ENCODE measurements at places on chromosomes 3 and 15.

- no peak for DNase-seq
These were observed 460 bp upstream of the ZMAT3 start for GRCh38 chr3:179072100-179072438.

GRCh38 chr3:154819491-154819890 lies 260.6 kb upstream of the MME start:
- DNase-seq: no peak

DNA sequence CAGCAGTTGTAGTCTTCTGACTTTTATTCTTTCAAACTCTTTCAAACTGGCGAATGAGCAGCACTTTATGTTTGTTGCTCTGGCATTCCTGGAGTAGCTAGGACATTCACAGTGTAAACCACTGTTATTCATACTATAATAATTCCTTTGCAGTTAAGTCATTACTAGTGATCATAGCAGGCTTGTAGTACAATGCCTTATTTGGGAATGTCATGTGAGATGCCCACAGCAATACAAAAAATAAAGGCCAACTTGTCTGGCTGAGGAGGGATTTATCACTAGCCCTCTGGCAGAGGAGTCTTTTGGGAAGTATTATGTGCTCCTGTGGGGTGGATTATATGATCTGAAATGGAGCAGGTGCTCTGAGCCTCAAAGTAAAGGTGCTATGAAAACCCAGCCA lies 197.2 kb downstream of the VGLL3 start:
- no peak for DNase-seq

DNA sequence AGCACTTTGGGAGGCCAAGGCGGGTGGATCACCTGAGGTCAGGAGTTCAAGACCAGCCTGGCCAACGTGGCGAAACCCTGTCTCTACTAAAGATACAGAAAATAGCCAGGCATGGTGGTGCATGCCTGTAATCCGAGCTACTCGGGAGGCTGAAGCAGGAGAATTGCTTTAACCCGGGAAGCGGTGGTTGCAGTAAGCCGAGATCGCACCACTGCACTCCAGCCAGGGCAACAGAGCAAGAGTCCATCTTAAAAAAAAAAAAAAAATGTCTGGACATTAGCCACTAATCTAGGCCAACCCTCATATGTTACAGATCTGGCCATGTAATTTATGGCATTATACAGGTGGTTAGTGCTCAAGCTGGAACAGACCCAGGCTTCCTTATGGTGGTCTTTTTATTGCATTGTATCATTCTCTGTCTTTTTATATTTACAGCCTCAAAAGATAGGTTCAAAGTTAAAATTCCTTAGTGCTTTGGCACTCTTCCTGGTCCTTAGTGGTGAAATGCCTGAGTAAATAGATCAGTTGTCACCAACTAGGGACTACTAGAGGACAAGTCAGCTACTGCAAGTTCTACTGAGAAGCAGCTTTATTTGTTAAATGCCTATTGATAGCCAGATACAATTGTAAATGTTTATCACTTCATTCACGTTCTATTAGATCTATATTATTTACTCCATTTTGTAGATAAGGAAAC lies 16.0 kb downstream of the STARD9 start:
- no peak for DNase-seq

DNA sequence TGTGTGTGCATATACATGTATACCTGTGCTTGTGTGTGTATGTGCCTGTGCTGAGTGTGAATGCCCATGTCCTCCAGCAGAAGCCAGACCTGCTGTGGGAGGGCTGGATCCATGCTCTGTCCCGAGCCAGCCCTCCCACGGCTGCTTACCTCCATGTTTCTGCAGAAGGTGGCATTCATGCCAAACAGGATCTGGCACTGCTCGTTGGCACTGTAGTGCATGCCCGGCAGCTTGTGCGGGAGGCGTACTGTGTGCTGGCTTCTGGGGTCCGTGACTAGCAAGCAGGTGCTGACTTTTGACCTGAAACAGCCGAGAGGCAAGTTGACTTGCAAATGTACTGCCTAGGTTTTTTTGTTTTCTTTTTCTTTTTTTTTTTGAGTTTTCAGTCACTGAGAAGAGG lies 189.3 kb downstream of the ADAMTS17 start:
- DNase-seq: no peak

- no peak for DNase-seq
These were observed 29.6 kb downstream of the FSIP1 start for GRCh38 chr15:39752991-39753390.

GRCh38 chr15:48630245-48630644 lies 15.3 kb downstream of the FBN1 start:
- no peak for DNase-seq

DNA sequence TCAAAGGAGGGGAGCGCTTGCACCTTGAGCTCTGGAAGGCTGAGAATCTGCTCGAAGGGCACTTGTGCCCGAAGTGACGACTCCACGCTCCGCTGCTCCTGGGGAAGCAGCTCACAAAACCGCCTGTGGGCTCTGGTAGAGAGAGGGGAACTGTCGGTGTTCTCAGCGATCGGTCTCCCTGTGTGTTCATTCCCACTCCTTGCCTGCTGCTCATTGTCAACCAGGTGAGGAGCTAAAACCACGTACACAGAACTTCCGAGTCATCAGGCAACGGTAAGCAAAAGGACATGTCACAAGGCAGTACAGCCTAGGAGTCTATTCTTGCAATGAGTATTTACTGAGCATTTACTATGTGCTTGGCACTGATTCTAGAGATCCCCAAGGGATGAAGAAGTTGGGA lies 1.5 kb downstream of the CIB1 start:
- no peak for DNase-seq

DNA sequence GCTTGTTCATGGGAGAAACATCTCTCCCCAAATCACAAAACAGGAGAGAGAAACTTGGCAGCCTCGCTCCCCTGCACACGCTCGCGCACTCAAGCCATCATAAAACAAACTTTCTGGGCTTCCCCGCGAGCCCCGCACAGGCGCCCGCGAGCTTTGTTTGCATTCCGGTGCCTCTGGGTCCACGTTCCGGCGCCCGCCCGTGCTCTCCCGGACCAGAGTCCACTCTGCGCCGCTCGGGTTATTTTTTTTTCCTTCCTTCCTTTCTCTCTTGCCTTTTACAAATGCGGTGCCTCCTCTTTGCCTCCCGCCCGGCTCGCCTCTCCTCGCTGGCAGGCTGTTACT lies 363 bp downstream of the MAGI1 start:
- no peak for DNase-seq

- DNase-seq: no peak
These were observed 526.0 kb downstream of the FOXP1 start for GRCh38 chr3:71057526-71057894.

- no peak for DNase-seq
These were observed 770.4 kb upstream of the SEMA6D start for GRCh38 chr15:46946953-46947352.

- DNase-seq: no peak
These were observed 46.5 kb downstream of the BBS4 start for GRCh38 chr15:72732516-72732915.

DNA sequence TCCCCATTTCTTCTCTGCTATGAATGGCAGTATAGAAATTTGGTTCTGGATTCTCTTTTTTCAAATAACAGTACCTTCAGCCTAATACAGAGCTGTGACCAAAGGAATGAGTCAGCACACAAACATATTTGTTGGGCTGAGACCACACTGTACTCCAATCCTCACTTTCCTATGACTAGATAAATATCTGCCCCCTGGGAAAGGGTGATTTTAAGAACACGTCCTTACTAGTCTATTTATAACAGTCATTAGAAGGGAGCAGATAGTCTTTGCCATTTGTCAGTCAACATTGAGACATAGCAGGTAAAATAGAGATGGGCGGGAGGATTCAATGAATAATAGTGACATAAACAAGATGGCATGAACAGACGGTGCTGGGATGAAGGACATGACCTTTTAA lies 461.3 kb downstream of the MCTP2 start:
- DNase-seq: no peak

GRCh38 chr15:90957031-90957790 lies 2.5 kb downstream of the RCCD1 start:
- DNase-seq: no peak

DNA sequence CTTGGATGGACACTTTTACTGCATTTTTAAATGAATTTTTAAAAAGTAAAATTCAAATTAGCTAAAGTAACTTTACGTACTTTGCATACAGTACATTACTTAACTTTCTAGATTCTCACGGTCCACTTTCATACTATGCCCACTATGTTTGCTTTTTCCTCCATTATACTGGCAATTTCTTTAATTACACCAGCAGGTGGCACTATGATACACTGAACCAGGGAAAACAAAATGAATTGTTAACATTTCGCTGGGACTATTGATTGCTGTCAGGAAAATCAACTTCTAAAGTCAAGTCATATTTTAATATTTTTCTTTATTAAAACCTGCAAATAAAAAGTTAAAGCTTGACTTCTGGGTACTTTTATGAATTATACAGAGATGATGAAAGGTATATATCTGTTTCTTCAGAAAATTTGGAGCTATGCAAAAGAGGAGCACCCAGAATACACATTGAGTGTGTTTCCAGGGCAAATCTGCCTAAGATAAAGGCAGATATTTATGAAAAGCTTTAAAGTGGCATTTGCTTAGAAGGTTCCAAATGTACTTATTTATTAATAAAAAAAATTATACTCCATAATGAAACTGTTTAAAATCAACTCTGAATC lies 21.8 kb upstream of the POU1F1 start:
- peak; percentile 43 for DNase-seq

- DNase-seq: no peak
These were observed 245.7 kb downstream of the FAM43A start for GRCh38 chr3:194931347-194931746.

DNA sequence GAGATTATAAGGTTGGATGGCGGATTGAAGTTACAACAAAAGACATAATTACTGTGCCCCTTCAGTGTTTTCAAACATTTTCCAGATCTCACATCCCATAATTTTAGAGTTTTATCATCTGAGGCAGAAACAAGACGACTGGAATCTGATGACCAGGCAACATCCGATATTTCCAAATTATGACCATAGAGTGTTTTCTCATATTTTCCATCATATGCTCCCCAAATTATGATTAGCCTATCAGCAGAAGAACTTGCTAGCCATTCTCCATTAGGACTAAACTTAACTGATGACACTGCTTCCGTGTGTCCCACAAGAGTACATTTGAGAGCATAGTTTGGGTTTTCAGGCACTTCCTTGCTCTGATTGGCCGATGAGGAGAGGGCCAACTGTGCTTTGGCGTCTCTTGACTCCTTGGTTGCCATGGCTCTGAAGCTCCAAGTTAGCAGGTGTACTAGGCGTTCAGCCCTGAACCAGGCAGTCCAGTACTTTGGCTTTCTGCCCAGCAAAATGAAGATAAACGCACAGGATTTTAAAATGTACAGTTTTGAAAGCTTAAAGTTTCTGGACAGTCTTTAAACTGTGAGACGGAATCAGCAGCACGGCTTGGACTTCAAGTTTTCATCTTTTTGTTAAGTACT lies 638 bp downstream of the WDR5B start:
- peak; percentile 63 for DNase-seq

GRCh38 chr3:108017587-108017986 lies 73.2 kb downstream of the CD47 start:
- no peak for DNase-seq

- no peak for DNase-seq
These were observed 83.5 kb upstream of the ABHD17C start for GRCh38 chr15:80611543-80612080.

DNA sequence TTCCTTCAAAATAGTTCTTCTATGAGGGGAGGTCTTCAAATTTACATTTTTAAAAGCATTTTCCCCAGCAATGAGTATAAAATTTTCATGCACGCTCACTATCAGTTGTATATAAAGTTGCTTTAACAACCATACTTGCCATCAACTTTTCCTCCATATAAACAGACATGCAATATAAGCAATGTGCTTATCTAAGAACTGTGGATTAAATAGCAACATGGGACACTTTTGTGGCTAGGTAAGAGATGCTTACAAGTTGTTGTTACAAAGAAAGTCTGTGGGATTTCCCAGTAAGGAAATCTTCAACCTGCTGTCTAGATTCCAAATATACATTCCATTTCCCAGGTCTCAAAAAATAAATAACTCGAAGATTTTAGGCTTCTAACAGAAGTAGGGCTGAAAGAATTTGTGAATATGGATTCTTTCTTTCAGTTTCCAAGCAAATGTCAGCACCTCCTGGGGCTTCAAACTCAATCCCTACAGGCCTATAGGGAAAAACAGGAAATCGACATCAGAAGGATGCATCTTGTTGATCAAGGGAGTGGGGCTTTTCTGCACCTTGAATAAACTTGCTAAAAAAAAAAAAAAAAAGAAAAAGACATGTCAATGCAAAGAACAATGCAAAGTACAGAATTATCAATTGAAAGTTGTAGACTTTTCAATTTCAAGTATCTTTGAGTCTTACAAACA lies 16.1 kb downstream of the TNIK start:
- DNase-seq: no peak

All from hematopoietic multipotent progenitor cell treated with erythropoietin and hydrocortisone succinate and interleukin-3 and kit ligand, for 15 days (in vitro differentiated cells).